ENCODE measurements at places on chromosomes 2 and 18.
A peak's percentile ranks its signal among the peaks of the same experiment; 100 is the strongest.

GRCh38 chr18:45106331-45106774 is 425.7 kb downstream of the SETBP1 start:
- DNase-seq = no peak

DNA sequence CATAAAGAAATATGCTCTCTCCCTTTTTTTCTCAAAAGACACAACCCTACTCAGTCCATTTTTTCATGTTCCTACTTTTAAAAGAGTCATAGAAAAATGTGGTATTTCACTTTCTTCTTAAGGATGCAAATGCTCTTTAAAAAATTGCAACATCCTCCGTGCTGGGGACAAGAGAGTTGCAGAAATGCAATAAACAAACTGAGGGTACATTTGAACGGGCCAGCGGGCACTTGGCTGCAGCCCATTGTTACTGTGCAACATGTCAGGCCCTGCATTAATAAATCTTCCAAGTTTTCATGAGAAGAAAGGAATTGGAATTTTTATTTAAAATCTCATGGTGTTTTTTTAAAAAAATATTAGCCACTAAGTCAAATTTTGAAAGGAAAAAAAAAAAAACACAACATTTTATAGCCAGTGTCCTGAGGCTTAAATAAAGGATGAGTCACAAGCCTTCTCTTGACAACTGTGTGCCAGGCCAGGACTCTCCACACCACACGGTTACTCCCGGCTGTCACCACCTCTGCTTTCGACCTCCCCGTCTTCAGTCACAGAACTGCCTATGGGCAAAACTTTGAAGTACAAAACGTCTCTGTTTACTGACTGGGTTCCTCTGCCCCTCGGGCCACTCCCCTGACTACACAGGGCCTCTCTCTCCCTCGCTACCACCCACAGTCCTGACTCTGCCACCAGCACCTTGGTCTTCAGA is 57.5 kb upstream of the MFF start:
- no peak for DNase-seq

DNA sequence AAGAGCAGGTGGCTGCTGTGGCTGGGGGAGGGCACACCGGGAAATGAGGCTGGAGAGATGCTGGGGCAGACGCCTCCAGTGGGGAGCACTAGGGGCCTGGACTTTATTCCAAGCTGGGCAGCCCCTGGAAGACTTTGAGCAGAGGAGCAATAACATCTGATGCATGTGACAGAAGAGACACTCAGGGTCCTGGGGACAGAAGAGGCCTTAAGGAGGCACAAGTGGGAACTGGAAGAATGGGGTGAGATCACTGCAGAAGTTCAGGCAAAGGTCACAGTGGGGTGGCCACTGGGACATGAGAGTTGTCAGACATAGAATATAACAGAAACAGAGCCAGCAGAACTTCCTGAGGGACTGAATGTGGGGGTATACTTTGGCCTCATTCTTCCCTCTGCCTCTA is 24.0 kb downstream of the TGFA start:
- no peak for DNase-seq

GRCh38 chr2:163011000-163011399 is 172.4 kb upstream of the KCNH7 start:
- DNase-seq = no peak

GRCh38 chr2:171741189-171741588 is 53.9 kb downstream of the DYNC1I2 start:
- DNase-seq = peak; percentile 34

DNA sequence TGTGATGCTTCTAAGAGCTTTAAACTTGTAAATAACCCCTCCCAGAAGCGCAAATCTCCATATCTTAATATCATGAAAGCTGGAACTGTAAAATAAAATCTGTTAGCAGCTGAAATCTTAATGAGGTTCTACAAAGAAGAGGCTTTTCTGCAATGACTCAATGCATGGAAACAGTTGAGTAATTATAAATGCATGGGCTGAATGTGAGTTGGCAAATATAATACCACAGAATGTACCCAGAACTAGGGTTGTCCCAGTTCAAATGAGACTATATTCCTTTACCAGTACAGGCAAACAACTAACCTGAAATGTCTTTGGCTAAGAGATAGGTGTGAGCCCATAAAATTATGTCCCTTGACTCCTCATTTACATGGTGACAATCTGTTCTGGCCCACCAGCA is 52.9 kb downstream of the SATB2 start:
- no peak for DNase-seq

GRCh38 chr2:85246348-85246747 is 81.4 kb downstream of the TGOLN2 start:
- DNase-seq = no peak
